ENCODE measurements at places on chromosomes 12 and 14. TPM values are rescaled to one million over a fixed set of nuclear protein-coding genes. Genes with fewer than 3 reads are reported as not detected.

- no peak for DNase-seq
- no peaks in the 10 kb centered on the region for H3K4me1 ChIP-seq
Observed at GRCh38 chr12:83016218-83016835, 329.6 kb downstream of the TMTC2 start.

- peaks cover 2% of the 10 kb centered on the region for H3K4me1 ChIP-seq
- H3K4me3 ChIP-seq = no peak overlapping the region
- no peaks in the 10 kb centered on the region for H3K36me3 ChIP-seq
- peaks cover 22% of the 10 kb centered on the region for H3K27me3 ChIP-seq
- no peak for DNase-seq
Observed at GRCh38 chr12:10121278-10121677, 8.7 kb downstream of the CLEC7A start.

DNA sequence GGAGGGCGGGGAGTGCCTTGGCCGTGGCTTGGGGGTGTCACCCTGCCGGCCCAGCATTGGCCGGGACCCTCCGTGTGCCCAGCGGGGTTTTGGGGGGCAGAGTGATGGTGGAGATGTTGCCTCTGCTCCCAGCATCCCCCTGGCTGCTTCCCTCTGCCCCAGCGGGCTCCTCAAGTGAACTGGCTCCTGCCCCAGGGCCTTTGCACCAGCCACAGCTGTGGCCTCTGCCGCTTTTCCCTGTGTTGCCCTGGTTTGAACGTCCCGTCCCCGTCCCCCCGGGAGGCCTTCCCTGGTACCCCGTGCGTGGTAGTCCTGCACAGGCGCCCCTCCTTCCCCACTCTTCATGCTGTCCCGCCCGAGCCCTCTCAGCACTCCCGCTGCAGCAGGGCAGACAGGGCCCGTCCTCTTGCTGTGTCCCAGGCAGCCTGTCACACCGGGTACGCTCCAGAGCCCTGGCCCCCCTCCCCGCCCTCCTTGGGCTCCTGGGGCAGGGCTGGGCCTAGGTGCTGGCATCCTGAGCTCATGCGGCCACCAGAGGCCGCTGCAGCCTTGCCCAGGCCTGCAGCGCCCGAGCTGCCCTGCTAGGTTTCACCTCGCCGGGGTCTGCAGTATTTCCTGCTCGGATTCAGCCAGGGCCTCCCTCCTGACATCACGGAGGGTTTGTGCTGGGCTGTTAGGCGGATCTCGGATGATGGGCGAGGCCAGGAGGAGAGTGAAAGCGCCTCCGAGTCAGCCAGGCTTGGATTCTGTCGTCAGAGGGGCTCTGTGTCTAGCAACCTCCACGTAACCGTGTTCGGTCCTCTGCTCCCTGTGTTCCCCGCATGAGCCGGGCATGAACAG is 9.5 kb downstream of the NOC4L start:
- no peaks in the 10 kb centered on the region for H3K36me3 ChIP-seq
- H3K4me1 ChIP-seq = peaks cover 1% of the 10 kb centered on the region
- H3K4me3 ChIP-seq = no peak overlapping the region
- peak; percentile 91 for DNase-seq
- H3K27ac ChIP-seq = no peak overlapping the region

DNA sequence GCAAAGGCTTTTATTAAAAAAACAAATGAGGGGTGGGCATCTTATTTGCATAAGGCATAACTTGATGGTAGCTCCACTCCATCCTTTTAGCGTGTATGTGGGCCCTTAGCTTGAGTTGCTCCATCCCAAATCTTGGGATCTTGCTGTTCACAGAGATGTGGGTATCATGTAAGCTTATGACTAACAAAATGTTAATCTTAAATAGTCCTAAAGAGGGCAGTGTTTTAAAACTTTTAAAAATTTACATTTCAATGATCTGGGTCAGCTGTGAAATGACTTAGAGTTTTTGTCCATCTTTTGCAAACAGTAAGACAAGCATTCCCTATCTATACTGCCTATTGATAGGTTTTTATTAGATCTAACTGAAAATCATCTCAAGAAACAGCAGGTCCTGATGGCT is 86.0 kb downstream of the SLCO1A2 start:
- no peak for DNase-seq
- no peaks in the 10 kb centered on the region for H3K36me3 ChIP-seq
- no peaks in the 10 kb centered on the region for H3K27me3 ChIP-seq
- no peak overlapping the region for H3K27ac ChIP-seq

DNA sequence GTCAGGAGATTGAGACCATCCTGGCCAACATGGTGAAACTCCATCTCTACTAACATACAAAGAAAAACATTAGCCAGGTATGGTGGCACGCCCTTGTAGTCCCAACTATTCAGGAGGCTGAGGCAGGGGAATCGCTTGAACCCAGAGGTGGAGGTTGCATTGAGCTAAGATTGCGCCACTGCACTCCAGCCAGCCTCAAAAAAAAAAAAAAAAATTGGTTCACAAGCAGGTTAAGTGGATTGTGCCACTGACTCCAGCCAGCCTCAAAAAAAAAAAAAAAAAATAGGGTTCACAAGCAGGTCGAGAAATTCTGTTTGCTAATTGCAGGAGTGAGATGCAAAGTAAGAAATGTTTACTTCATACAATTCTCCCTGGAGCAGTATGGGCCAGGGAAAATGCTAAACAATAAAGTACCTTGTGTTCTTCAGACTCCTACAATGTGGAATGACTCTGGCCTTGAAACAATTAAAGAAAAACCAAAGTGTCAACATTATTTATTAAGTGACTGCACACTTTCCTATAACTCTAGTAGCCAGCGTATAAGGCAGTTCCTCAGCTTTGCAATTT is 6.1 kb downstream of the EDDM3B start:
- peaks cover 29% of the 10 kb centered on the region for H3K27me3 ChIP-seq
- no peak overlapping the region for H3K27ac ChIP-seq
- no peak for DNase-seq

DNA sequence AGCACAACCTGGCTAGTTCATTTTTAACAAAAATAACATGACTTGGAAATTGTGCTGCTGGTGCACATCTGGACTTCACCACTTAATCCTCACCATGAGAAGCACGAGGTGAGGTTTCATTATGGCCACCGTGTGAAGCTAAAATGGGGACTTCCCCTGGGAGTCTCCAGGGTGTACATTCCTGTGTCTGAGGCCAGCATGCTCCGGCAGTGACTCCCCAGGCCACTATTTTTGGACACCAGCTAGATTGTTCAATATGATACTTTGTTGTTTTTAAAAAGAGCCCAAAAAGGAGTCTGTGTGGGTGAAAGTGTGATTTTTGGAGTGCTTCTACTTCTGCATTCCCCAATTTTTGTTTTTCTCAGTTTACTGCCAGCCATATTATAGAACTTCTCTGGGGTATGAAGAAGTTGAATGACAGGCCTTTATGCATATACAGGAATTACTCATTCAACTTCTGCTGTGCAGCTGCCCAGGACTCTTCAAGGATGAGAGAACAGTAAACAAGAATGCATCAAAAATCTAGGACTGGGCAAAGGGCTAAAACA is 16.9 kb upstream of the AICDA start:
- DNase-seq = no peak
- no peak overlapping the region for H3K27ac ChIP-seq
- no peaks in the 10 kb centered on the region for H3K4me1 ChIP-seq
- peaks cover 31% of the 10 kb centered on the region for H3K27me3 ChIP-seq
- no peak overlapping the region for H3K4me3 ChIP-seq

The CD27 gene
- 77.7 TPM for total RNA-seq

The MUCL1 gene
- 0.84 TPM for total RNA-seq

The HNF1A gene
- total RNA-seq = not detected
